ENCODE measurements at places on chromosomes 11 and 22. TPM values are rescaled to one million over a fixed set of nuclear protein-coding genes. Genes with fewer than 3 reads are reported as not detected.

Gene USH1C
- not detected for total RNA-seq

Gene CLCF1
- 6.4 TPM for total RNA-seq

Gene BACE1
- not detected for total RNA-seq

Gene OSM
- not detected for total RNA-seq

Gene FAM227A
- total RNA-seq = 3.7 TPM

Gene ZC3H7B
- 34.2 TPM for total RNA-seq

Gene FAM83F
- total RNA-seq = 0.07 TPM

Gene NCF4
- total RNA-seq = 116 TPM

DNA sequence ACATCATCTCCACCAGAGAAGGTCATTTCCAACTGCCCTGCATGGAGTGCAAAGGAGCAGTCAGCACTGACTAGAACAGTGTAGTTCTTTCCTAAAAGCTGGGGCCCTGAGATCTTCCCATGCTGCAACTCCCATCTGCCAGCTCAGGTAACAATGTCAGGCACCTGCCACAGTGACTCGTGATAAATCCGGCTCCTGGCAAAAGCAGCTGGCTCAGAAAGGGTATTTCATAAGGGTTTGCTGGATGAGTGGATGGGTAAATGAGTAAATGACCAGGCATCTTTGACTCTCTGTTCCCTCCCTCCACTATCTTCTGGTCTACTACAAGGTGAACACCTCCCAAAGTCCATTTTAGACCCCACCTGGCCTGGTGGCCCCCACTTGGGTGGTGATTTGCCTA, 403.6 kb downstream of the NXPE2 start:
- no peaks in the 10 kb centered on the region for H3K27me3 ChIP-seq
- H3K4me3 ChIP-seq = no peak overlapping the region
- no peaks in the 10 kb centered on the region for H3K36me3 ChIP-seq
- H3K4me1 ChIP-seq = no peaks in the 10 kb centered on the region
- H3K27ac ChIP-seq = no peak overlapping the region
- no peak for DNase-seq

- no peak for DNase-seq
- no peaks in the 10 kb centered on the region for H3K36me3 ChIP-seq
- no peaks in the 10 kb centered on the region for H3K4me1 ChIP-seq
- no peak overlapping the region for H3K27ac ChIP-seq
These were observed 189.0 kb upstream of the BLID start for GRCh38 chr11:122304973-122305372.

DNA sequence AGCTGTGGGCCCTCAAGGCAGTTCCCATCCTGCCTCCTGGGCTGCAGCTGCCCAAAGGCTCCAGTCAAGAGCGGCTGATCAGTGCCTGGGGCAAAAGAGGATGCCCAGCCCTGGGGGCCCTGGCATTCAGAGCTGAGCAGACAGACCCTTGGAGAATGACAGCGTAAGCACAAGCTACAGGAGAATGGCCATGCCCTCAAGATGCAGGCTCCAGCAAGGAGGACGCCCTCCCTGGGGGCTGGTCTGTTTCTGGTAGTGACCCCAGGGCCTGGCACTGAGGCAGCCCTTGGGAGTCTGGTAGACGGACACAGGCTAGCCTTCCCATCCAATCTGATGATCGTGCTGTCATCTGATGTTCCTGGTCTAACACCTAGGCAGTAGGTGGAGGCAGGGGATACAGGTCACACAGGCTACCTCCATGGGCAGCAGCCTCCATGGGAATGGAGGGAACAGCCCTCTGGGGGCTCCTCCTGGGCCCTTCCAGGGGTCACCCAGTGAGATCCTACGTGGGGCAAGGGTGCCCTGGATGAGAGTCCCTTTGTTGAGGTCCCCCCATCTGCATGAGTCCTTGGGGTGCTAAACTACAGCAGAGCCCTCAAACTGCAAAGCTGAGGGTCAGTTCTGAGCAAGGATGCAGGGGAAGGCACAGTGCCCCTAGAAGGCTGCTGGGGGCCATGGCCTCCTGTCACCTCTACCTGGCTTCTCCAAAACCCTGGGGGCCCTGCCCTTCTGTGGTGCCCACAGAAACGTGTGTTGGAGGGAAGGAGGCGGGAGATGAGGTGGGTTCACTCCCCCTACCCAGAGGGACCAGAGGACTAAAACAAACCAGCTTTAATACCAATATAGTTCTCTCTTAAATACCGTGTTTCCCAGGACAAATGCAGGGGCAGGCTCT, 10.2 kb upstream of the SF1 start:
- no peak for DNase-seq
- peaks cover 6% of the 10 kb centered on the region for H3K4me1 ChIP-seq
- H3K27me3 ChIP-seq = no peaks in the 10 kb centered on the region
- no peak overlapping the region for H3K4me3 ChIP-seq

DNA sequence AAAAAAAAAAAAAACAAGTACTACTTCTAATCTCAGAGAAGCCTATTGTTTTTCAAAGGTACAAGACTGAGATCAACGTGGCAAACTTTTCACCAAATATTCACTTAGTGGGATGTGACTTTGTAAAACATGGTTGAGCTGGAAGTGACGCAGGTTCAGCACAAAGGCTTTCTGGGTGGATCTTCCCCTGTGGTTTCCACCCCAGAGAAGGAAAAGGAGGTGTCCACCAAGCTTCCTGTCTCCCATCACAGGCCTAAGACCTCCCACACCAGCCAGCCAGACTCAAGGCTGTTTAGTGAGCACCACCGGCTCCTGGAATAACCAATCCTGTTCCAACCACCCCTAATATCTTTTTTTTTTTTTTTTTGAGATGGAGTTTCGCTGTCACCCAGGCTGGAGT, 5.7 kb downstream of the TMEM184B start:
- DNase-seq = no peak
- H3K27ac ChIP-seq = no peak overlapping the region
- peaks cover 7% of the 10 kb centered on the region for H3K4me1 ChIP-seq
- no peak overlapping the region for H3K4me3 ChIP-seq
- no peaks in the 10 kb centered on the region for H3K27me3 ChIP-seq

- DNase-seq = no peak
- H3K36me3 ChIP-seq = no peaks in the 10 kb centered on the region
- no peak overlapping the region for H3K27ac ChIP-seq
- 0 out of 2 replicates have a peak, but pooled peaks cover 5% of the 10 kb centered on the region for H3K4me1 ChIP-seq
These were observed 13.5 kb downstream of the CCDC81 start for GRCh38 chr11:86388198-86388597.

DNA sequence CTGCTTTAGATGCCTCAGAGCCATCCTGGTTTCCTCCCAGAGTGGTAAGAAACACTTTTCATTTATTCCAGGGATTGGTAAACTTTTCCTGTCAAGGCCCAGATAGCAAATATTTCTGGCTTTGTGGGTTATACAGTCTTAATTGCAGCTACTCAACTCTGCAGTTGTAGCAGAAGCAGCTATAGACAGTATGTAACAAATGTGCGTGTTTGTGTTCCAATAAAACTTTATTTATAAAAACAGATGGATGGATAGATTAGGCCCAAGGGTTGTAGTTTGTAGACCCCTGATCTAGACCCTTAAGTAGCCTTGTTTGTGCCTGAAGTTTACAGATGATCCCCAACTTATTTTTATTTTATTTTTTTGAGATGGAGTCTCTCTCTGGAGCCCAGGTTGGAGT, 17.9 kb downstream of the NNMT start:
- H3K27me3 ChIP-seq = no peaks in the 10 kb centered on the region
- no peaks in the 10 kb centered on the region for H3K36me3 ChIP-seq
- H3K27ac ChIP-seq = no peak overlapping the region
- no peak overlapping the region for H3K4me3 ChIP-seq
- H3K4me1 ChIP-seq = no peaks in the 10 kb centered on the region

DNA sequence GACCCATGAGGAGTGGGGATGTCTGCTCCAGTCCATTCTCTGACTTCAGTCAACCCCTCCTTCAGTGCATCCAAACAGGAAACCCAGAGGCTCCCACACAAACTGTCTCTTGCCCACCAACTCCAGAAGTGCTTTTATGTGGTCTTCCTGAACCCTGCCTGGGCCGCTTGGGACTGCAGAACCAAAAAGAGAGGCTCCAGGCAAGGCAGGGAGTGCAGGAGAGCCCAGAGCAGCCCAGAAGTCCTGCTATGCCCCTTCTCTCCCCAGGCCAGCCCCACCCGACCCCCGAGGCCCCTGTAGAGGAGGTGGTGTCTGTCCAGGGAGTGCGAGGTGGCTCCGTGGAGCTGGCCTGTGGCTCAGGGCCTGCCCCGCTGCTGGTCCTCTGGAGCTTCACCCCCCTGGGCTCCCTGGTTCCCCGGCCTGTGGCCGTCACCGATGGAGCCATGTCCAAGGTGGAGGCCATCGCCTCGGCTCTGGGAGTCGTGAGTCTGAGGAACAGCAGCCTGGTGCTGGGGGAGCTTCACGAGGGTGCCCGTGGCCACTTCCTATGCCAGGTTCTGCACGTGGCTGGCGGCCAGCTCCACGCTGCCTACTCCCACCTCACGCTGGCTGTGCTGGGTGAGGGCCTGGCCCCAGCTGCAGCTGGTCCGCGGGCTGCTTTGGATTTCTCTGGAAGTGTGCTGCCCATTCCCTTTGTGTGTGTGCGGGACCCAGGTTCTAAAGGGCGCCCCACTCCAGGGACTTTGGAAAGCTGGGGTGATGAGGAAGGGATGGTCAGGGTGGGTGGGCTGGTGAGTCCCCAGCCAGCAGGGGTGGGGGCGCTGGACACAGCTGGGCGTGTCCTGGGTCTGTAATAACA, 1.8 kb downstream of the VSIG10L2 start:
- no peak overlapping the region for H3K4me3 ChIP-seq
- H3K27ac ChIP-seq = no peak overlapping the region
- H3K4me1 ChIP-seq = no peaks in the 10 kb centered on the region
- H3K27me3 ChIP-seq = no peaks in the 10 kb centered on the region

DNA sequence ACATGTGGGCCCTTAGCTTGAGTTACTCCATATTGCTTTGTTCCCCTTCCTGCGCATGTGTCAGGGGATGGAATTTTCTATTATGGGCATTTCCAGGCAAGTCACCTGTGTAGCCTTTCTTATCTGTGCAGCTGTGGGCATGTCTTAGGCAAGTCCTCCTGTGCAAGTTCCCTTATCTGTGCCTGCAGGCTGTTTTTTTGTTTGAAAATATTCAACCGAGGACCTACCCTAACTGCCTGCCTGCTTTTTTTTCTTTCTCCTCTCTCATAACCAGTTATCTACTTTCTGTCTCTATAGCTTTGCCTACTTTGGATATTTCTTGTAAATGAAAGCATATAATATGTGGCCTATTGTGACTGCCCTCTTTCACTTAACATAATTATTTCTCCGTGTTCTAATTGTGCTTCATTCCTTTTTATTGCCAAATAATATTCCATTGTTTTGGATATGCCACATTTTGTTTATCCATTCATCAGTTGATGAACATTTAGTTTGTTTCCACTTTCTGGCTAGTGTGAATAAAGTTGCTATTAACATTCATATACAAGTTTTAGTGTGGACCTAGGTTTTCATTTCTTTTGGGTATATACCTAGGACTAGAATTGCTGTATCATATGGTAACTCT, 83.6 kb upstream of the CADM1 start:
- H3K36me3 ChIP-seq = no peaks in the 10 kb centered on the region
- H3K27me3 ChIP-seq = no peaks in the 10 kb centered on the region

GRCh38 chr11:117334896-117335295, 7.2 kb downstream of the CEP164 start:
- no peak for DNase-seq
- no peaks in the 10 kb centered on the region for H3K27me3 ChIP-seq
- H3K4me3 ChIP-seq = no peak overlapping the region
- no peak overlapping the region for H3K27ac ChIP-seq
- H3K4me1 ChIP-seq = no peaks in the 10 kb centered on the region

DNA sequence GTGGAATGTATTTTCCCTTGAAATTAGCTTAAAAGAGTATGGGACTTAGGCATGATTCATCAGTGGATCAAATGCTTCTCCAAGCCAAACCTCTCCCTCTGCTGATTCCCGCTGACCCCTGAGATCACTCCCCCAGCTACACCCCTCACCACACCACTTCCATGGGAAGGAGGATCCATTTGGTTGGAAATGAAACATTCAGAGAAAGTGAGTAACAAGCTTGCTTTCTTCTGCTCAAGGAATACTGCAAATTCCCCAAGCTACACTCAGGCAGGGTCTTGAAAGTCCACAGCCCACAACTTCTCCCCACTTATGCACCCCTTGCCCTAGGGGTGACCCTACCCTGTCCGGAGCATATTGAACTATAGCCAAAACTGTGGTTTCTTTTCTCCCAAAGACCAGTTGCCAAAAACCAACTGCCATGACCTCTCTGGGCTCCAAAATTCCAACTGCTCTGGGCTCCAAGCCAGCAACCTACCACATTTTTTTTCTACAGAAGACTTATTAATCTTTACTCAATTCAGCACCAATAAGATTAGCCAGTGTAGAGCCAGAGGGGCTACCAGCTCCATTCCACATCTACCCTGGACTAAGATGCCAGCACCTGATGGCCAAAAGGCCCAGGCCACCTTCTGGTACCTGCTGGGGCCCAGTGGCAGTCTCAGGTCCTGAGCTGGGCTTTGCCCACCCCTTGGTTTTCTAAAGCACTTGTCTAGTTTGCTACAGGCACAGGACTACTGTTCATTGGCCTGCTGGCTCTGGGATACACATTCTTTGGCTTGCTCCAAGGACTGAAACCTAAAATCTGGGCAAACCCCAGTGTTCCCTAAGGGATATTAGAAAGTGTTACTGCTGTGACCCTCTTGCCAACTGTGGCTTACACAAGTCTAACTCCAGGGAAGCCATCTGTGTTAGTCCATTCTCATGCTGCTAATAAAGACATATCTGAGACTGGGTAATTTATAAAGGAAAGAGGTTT, 101.1 kb downstream of the MICAL3 start:
- peaks cover 94% of the 10 kb centered on the region for H3K4me1 ChIP-seq
- no peaks in the 10 kb centered on the region for H3K27me3 ChIP-seq
- H3K36me3 ChIP-seq = no peaks in the 10 kb centered on the region
- no peak overlapping the region for H3K4me3 ChIP-seq

GRCh38 chr11:90764691-90765090, 541.8 kb upstream of the CHORDC1 start:
- no peaks in the 10 kb centered on the region for H3K4me1 ChIP-seq
- H3K27me3 ChIP-seq = no peaks in the 10 kb centered on the region
- H3K27ac ChIP-seq = no peak overlapping the region
- no peak for DNase-seq
- H3K36me3 ChIP-seq = no peaks in the 10 kb centered on the region

GRCh38 chr11:37026326-37026725, 428.3 kb upstream of the RAG2 start:
- no peaks in the 10 kb centered on the region for H3K27me3 ChIP-seq
- no peak overlapping the region for H3K4me3 ChIP-seq
- no peak overlapping the region for H3K27ac ChIP-seq
- H3K36me3 ChIP-seq = no peaks in the 10 kb centered on the region

DNA sequence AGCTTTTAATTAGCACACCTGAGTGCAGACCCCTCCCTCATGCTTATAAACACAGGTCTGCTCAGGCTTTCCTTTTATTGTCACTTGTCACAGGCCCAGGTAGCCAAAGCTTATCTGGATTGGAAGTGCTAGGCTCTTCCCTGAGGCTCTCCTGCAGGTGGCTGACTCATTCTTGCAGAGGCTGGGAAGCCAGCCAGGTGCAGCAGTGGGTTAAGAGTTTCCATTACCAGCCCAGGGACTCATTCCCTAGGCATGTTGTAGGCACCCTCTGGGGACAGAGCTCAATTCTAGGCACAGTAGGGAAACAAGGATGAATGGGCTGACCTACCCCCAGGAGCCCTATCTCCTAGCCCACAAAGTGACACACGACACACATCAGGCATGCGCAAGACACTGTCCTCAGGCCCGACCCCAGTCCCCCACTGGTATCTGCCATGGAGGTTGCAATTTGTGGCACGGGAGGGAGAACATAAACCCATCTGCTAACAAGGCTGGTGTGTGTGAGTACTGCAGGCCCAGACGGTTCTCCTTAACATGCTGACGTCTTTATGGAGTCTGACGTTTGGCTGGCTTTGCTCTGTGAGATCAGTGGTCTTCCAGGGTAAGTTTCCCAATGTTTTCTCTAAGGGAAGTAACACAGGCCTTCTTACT, 94.2 kb downstream of the ABTB2 start:
- no peaks in the 10 kb centered on the region for H3K4me1 ChIP-seq
- H3K36me3 ChIP-seq = no peaks in the 10 kb centered on the region
- DNase-seq = no peak
- H3K27me3 ChIP-seq = no peaks in the 10 kb centered on the region
- H3K27ac ChIP-seq = no peak overlapping the region
- H3K4me3 ChIP-seq = no peak overlapping the region

All from Karpas-422 (cell line).